ENCODE measurements at places on chromosomes 7 and 10. TPM values are rescaled to one million over a fixed set of nuclear protein-coding genes. Genes with fewer than 3 reads are reported as not detected.

PLCE1 gene
- total RNA-seq, result not detected

DNA sequence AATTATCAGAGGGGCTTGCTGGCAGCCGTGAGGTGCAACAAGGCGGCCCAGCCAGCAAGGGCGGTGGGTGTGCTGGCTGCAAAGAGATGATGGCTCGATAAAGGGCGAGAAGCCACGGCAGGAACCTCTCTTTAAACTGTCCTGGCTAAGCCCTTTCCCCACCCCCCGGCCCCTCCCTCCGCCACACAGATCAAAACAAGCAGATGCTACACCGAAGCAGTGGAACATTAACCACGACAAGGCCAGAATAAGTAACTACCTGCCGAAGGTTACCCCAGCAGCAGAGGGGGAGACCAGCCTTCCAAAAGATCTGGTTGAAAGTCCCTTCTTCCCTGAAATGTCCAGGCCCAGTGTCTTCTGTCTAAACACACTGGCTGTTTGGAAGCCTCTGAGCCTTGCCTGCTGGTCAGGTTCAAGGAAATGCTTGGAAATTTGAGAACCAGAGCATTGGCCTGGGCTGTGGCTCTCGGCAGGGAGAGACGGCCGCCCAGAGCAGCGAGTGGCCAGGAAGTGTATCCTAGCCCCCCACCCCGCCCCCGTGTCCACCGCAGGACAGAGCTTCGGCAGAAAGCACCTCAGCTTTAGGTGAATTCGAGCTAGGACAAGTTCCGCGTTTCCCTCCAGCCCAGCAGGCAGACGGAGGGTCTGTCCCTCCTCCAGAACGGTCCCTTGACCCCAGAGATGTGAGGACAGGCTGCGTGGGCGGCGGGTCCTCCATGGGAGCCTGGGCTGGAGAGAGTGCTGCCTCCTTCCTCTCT, 2.1 kb downstream of the FAM20C start:
- DNase-seq, result no peak

DNA sequence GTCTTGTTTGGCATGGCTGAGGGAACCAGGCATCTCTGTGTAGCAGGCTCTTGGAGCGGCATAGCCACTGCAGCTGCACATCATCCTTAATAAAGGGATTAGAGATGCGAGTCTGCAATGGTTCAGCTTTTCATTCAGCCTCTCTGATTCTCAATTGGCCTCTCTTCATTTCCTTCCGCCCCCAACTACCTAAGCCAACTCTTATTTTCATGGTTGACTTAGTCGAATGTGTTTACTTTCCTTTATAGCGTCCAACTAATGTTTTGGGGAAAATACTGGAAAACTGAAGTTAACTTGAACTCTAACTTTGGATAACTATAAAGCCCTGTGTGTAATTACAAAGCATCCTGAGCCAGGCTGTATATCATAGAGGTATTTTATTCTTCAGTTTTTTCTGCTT, 202.2 kb upstream of the KIAA1217 start:
- no peak for DNase-seq

- no peak for DNase-seq
Measured at GRCh38 chr7:29453021-29453420, 110.6 kb upstream of the PRR15 start.

DNA sequence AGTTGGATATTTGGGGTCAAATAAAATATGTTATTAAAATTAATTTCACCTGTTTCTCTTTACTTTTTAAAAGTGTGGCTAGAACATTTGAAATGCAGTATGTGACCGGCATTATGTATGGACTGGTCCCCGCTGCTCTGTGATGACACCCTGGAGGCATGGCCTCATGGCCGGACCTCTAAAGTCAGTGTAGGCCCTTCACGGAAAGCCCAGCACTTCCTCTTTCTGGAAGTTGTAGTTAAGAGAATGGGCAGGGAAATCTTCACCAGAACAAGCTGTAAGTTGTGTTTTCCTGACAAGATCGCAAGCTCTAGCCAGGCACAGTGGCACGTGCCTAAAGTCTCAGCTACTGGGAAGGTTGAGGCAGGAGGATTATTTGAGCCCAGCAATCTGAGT, 38.3 kb upstream of the SRGN start:
- DNase-seq, result no peak

GRCh38 chr7:137989590-137989989, 12.3 kb downstream of the CREB3L2 start:
- DNase-seq, result no peak

AKR1B1 gene
- total RNA-seq, result 107 TPM

GRCh38 chr10:13161857-13162271, 506 bp downstream of the MCM10 start:
- DNase-seq, result no peak

GRCh38 chr7:149853157-149853556, 15.0 kb downstream of the ZNF862 start:
- no peak for DNase-seq

DNA sequence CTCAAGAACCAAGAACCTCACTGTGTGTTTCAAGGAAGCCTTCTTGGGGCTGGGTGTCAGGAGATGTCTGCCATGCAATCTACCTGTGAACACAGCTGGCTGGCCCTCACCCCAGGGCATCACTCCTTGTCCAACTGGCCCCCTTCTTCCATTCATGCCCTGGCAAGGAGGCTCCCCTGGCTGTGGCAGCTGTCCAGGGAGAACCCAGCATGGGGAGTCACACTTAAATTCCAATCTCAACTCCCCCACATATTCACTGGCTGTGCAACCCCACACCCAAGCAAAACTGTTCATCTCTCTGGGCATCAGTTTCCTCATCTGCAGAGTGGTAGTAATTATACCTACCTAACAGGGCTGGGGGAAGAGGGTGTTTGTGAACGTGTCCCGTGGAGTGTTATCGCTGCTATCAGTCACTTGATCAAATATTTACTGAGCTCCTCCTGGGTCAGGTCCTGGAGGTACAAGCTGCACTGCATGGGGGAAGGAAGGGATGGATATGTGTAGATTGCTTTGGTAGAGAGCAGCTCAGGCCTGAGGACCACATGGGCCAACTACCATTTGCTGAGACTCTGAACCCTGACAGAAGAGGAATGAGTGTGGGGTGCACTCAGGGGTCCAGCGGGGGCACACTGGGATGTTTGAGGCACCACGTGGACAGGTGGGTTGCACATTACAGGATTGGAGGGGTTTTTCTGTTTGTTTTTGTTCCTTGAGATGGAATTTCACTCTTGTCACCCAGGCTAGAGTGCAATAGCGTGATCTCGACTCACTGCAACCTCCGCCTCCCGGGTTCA, 2.1 kb upstream of the GPRIN2 start:
- DNase-seq, result no peak

RNF32 gene
- total RNA-seq, result 2.3 TPM

- DNase-seq, result no peak
Measured at GRCh38 chr7:50751146-50751545, 31.6 kb downstream of the GRB10 start.

- no peak for DNase-seq
Measured at GRCh38 chr7:43879477-43879876, 10.2 kb upstream of the MRPS24 start.

- DNase-seq, result no peak
Measured at GRCh38 chr10:100333661-100334440, 3.8 kb upstream of the PKD2L1 start.

DNA sequence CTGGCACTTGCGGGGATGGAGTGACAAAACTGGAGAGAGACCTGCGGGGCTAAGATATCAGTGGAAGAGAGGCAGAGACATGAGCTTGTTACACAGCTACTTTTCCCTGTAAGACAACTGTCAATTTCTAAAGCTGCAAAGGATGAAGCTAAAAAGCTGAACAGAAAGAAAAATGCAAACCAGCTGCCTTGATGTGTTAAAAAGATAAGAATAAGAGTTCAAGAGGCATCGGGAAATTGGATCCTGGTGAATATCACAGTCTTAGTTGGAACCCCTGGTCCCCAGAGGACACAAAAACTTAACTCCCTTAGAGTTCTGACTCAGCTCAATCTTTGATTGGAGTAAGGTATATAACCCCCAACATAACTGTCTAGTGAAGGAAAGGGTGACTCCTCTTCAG, 38.8 kb downstream of the VPS41 start:
- no peak for DNase-seq

DNA sequence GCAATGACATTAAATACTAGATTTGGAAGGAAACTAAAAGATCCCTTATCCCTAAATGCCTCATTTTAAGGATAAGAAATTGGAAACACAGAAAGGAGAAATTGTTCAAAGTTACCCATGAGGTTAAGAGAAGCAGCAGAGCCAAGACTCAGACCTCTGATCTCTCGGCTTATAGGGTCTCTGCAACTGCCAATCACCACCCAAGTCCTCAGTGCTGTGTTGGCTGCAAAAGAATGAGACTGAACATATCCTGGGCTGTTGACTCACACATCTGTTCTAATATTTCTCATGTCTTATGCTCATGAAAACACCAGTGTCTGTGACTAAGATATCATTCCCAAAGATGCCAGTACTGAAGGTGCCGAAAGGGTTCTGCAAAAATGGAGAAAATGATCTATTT, 153.3 kb downstream of the XPNPEP1 start:
- no peak for DNase-seq

GRCh38 chr10:101256387-101256786, 27.1 kb upstream of the LBX1 start:
- no peak for DNase-seq

- DNase-seq, result no peak
Measured at GRCh38 chr10:78218798-78219490, 185.3 kb downstream of the RPS24 start.

GRCh38 chr10:14160299-14160698, 170.4 kb downstream of the FRMD4A start:
- no peak for DNase-seq

DNA sequence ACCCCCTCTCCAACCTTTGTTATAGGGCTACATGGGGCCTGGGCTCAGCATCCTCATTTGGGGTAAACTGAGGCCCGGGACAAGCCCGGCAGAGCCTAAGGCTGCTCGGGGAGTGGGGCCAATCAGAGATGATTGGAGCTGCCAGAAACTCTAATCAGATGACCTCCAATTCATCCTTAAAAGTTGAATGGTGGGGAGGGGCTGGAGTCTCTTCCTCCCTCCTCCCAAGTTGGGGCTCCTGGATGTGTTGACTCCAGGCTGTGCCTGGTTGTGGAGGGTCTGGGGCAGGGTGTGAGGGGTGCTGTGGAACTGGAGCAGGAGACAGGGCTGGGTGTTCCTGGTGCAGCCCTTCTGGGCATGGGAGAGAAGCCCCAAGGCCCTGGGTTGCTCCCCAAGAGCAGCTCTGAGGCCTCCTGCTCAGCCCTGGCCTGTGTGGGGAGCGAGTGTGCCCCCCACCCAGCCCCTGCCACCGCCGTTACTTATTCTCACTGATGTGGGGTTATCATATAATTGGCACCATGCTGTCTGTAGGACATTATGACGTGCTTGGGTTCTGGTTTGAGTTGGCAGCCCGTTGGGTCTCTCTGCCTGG, 2.2 kb downstream of the BHLHA15 start:
- no peak for DNase-seq

PNLIP gene
- not detected for total RNA-seq

C10orf90 gene
- total RNA-seq, result not detected

TUBAL3 gene
- 0.14 TPM for total RNA-seq

CELF2 gene
- total RNA-seq, result 95.5 TPM

PON1 gene
- total RNA-seq, result not detected

DNA sequence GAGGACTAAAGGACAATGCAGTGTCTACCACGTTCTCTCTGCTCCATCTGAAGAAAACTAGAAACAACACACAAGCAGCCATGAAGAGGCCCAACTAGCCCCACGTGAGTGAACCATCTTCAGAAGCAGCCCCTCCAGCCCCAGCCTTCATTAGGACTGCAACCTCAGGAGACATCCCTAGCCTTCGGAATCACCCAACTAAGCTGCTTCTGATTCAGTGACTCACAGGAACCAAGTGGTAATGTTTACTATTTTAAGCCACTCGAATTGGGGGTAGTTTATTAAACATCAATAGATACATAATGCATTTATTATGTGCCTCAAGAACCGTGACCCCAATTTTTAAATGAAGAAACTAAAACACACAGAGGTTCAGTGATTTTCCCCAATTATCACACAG, 22.6 kb downstream of the ARHGAP12 start:
- no peak for DNase-seq

DNA sequence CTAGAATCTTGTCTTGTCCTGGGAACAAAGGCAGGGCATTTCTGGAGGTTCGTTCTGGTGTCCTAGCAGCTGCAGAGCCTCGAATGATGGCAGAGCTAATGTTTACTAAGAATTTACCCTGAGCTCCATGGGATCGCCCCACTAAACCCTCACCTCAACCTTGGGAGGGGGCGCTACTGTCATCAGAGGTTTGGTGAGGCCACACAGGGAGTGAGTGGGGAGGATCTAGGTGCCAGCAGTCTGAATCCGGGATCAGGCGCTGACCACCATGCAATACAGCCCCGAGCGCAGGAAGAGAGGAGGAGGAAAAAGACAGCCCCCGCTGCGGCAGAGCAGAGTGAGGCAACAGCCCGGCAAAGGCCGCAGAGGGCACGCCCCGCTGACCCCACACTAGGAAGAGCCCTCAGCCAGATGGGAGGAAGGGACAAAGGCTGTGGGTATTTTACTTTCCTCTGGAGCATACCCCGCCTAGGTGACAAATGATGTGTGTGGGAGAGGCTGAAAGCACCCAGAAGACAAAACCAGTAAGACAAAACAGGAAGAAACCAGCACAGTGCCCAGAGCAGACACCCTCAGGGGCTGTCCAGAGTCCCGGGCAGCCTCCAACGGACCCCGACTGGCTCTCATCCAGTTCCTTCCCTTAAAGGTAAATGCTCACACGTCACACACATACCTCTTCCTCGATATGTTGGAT, 103.5 kb downstream of the FAM53B start:
- no peak for DNase-seq

DNA sequence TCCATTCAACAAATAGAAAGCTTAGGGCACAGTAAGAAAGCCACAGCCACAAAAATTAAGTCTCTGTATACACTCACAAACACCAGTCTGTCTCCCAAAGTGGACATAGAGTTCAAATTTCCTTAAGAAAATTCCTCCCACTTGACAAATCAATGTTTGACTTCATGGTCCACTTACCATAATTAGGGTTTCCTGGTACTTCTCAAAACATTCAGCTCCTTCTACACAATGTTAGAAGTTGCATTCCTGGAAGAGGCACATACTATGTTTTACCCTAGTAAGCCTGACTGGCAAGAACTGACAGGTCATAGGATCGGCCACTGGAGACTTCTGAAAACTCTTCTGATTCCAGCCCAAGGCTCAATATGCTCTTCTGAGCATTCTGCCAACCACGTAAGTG, 70.5 kb downstream of the CPXM2 start:
- DNase-seq, result no peak

GRCh38 chr7:44580945-44581878, 819 bp downstream of the TMED4 start:
- peak; percentile 87 for DNase-seq

ADAM8 gene
- 143 TPM for total RNA-seq

DNAJC12 gene
- 23.8 TPM for total RNA-seq

EGR2 gene
- total RNA-seq, result 201 TPM

DNA sequence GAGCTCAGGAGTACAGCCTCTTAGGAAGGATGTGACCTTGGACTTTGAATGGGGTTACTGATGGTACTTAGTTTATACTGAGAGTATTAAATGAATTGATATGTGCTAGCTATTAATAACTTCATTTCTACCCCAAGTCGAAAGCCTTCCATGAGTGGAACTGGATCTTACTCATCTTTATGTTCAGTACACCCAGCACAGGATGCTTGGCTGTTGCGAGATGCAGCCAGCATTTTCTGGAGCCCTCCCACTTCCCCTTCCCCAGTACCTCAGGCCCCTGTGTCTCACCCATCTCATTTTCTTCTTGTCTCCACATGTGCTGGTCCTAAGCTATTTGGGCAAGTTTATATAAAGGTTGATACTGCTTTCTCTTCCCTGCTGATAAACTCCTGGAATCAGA, 7.2 kb downstream of the UPP1 start:
- peak; percentile 80 for DNase-seq

Data from activated CD4-positive, alpha-beta T cell treated with anti-CD3 and anti-CD28 coated beads, Interleukin-2, amount 10 ng/mL, durations not matched to agents 24 days and 14 days (primary cell).